NCI-H2171 (cell line): ENCODE measurements at places on chromosomes 11 and 22.

- no peak for DNase-seq
Measured at GRCh38 chr11:130214861-130215530, 55.4 kb downstream of the ST14 start.

DNA sequence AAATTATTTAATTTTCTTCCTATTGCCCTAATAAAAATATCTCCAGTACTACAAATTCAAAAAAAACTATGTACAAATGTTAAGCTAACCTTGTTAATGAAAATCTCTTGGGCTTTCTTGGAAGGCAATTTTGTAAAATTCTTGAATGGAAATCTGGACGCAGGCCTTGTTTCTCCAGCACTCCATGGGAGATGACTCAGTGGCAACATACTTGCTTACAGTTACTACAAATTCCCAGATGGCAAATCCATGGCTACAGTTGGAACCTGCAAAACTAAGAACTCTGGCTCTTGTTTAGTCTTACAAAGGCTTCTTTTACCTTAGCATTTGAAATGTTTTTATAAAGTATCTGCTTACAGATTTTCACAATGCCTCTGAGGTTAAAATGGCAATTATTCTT lies 725.2 kb downstream of the DLG2 start:
- DNase-seq: no peak

GRCh38 chr11:123302751-123303195 lies 107.7 kb upstream of the CLMP start:
- DNase-seq: no peak

GRCh38 chr22:48741540-48741939 lies 1086.1 kb downstream of the BRD1 start:
- DNase-seq: no peak

DNA sequence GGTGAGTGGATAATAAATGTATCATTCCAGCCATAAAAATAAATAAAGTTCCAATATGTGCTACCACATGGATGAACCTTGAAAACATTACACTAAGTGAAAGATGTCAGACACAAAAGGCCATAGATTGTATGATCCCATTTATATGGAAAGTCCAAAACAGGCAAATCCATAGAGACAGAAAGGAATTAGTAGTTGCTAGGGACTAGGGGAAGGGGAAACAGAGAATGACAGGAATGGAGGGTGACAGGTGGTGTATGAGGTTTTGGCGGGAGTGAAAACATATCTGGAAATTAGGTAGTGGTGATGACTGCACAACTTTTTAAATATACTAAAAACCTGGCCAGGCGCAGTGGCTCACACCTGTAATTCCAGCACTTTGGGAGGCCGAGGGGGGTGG lies 15.2 kb upstream of the CARD10 start:
- peak; percentile 77 for DNase-seq

DNA sequence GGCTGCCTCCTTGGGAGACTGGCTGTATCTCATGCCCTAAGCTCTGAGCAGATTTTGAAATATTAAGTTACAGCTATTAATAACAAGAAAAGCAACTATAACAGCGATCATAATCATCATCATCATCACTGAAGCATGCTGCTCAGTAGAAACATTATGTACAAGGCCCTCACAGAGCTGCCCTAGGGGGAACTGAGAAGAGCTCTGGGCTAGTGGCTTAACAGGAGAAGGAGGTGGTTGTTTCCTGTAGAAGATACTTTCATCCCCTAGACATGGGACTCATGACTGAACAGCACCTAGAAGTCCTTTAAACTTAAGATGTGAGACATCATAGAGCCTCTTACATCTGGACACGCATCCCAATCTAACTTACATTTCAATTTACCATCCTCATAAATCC lies 332.8 kb upstream of the PLET1 start:
- no peak for DNase-seq

DNA sequence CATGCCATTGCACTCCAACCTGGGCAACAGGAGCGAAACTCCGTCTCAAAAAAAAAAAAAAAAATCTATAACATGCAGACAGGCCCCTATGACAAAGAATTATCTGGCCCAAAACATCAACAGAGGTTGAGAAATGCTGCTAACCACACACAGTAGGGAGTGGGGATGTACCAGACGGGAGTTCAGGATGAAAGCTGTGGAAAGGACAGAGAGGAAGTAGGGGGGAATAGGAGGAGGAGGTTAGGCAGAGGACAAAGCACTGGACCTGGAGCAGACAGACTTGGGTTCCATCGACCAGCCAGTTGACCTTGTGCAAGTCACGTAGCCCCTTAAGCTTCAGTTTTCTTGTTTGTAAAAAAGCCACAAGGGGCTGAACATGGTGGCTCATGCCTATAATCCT lies 12.5 kb downstream of the LRP4 start:
- no peak for DNase-seq

DNA sequence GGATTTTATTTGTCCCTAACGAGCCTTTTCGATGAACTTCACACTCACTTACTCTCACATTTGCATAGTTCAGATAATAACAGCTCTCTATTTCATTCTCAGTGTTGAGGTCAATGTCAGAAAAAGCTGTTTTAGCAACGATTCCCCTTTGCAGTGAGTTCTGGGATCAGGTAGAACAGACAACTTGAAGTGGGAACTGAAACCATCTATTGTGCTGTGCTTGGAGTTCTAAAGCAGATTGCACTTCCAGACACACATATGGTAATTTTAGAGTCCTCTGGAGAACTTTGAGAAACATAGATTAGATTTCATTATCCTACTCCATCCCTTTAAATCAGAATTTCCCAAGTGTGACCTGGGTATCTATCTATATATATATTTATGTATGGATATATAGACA lies 124.6 kb upstream of the BLID start:
- no peak for DNase-seq

- DNase-seq: no peak
Measured at GRCh38 chr11:72676861-72677341, 2.7 kb upstream of the PDE2A start.

- no peak for DNase-seq
Measured at GRCh38 chr11:70740488-70740851, 342.1 kb downstream of the CTTN start.

GRCh38 chr11:10498426-10499250 lies 42.3 kb downstream of the RNF141 start:
- no peak for DNase-seq

DNA sequence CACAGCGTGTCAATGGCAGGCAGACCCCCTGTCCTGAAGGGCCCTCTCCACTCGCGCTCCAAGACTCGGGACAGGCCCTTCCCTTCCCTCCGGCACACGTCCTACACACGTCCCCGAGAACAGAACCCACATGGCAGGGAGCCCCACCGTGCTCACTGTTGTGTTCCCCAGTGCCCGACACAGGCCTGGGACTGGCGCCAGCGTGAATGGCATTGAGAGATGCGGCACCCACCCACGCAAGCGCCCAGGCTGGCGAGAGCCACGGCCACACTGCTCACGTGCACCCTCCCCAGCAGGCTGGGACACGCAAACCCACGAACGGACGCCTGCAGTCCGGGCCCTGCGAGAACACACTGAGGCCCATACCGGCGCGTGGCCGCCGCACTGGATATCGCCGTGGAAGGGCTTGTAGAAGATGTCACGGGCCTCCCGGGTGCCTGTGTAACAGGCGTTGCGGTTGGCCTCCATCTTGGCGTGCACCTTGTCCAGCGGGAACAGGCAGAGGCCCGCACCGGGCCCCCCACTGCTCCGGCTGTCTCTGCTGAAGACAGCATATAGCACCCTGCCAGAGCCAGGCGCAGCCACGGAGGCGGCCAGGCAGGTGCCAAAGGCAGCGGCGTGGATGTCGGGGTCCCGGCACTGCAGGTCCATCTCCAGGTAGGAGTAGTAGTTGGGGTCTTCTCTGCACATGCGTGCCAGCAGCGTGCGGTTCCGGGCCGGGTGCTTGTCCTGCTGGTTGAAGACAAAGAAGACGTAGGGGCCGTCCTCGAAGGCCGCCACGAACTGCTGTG lies 18.1 kb downstream of the PLXNB2 start:
- DNase-seq: no peak

DNA sequence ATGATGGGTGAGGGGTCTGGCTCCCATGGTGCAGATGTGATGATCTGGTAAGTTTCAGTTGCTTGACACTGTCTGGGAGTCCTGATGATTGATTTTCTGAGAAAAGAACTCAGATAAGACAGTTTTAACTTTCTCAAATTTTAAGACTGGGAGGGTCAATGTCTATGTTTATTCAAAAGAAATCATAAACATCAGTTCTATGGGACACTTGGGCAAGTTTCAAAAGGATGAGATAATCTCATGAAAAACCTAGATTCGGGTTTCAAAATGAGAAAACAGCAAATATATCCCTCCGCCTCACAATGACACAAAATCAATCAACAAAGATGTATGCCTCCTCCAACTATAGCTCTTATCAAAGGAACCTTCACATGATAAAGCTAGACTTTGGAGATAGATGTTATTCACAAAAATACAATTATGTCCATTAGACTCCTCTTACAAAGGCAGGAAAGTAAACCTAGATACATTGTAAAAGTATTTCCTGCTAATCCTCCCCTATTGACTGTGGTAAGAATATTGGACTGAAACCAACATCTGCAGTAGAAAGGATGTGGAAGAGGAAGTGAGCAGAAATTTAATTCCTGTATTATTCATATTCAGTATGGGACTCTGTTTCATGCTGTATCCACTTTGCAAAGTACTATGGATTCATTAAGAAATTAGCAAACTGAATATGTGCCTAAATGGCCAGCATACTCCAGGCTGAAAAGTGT lies 21.6 kb downstream of the SVIP start:
- DNase-seq: no peak

DNA sequence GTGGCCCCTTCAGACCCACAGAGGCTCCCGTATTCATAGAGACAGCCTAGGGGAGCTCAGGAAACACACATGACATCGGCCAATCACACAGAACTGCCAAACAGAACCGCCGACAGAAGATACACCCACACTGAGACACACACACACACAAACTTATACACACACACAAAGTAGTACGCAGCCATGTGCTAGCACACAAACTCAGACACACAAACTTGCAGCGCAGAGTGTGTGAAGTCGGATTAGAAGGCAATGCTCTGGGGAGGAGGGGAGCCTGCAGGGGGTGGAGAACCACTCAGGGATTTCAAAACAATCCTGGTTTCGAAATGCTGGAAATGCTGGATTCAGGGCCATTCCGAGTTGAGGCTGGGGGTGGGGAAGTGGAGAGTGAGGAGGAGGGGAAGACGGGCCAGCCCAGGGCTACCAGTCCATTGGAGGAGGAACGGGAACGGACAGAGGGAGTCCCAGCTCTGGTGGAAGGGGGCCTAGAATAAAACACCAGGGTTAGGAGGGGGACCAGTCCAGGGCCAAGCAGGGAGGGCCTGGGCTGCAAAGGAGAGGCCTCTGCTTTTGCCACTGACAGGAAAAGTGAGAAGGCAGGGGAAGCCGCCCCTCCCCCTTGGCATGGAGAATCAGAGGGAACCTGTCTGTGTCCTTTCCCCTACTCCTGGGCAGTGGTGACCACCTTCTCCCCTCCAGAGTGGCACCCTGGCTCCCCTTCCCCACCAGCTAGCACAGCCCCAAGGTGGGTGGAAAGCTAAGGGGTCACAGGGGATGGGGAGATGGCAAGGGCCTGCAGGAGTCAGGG lies 4.4 kb downstream of the BCL9L start:
- DNase-seq: no peak

- DNase-seq: peak; percentile 39
Measured at GRCh38 chr22:50261615-50262459, at the start of gene MAPK12. Gene MAPK12, minus strand, starts transcription at chr22:50261683. Its CDS starts 174 bp downstream, at chr22:50261509.

DNA sequence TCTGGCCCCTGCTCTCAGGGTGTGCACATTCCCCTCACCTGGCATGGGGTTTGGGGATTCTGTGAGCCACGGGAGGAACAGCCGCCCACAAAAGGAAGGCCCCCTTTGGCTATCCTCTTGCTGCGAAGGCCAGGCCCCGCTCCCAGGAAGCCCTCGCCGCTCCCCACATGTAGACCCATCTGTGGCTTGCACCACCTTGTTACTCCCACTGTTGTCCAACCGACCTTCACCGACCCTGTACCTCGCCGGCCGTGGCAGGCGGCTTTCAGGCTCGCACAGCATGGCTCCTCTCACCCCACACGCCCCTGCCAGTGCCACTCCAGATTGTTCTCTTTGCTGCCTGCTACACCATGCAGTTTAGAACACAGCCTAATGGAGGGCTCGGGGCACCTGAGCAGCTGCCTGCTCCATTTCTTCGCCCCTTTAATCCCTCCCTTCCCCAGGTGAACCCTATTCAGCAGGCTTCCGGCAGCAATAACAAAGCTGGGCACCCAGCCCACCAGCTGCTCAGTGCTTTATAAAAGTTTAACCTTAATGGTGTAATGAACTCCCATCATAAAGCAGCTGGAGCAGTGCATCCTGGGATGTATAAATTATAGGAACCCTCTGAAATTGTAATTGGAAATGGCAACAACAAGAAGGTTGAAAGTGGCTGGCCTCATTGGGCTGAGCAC lies 10.7 kb downstream of the DAGLA start:
- peak; percentile 51 for DNase-seq

GRCh38 chr11:131670876-131671275 lies 300.5 kb downstream of the NTM start:
- DNase-seq: no peak

DNA sequence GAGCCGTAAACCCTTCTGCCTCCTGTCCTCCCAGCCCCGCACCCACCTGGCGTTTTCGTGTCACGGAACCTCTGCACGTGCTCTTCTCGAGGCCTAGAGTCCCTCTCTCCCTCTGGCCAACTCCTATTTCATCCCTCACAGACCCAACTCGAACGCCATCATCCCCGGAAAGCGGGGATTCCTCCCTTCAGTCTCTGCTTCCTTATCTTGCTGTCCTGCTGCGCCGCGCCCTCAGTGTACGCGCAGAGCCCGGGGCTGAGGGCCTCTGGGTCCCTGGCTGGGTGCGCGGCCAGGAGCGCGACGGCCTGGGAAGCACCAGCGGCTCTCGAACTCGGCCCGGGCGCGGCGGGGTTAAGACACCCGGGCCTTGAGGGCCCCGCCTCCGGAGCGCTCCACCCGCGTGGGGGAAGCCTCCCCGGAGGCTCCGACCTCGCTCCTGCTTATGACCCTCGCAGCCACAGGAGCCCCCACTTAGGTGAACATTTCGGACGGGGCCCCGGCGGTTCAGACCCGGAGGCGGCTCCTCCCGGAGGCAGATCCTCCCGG lies 398 bp upstream of the ATG16L2 start:
- DNase-seq: peak; percentile 81

DNA sequence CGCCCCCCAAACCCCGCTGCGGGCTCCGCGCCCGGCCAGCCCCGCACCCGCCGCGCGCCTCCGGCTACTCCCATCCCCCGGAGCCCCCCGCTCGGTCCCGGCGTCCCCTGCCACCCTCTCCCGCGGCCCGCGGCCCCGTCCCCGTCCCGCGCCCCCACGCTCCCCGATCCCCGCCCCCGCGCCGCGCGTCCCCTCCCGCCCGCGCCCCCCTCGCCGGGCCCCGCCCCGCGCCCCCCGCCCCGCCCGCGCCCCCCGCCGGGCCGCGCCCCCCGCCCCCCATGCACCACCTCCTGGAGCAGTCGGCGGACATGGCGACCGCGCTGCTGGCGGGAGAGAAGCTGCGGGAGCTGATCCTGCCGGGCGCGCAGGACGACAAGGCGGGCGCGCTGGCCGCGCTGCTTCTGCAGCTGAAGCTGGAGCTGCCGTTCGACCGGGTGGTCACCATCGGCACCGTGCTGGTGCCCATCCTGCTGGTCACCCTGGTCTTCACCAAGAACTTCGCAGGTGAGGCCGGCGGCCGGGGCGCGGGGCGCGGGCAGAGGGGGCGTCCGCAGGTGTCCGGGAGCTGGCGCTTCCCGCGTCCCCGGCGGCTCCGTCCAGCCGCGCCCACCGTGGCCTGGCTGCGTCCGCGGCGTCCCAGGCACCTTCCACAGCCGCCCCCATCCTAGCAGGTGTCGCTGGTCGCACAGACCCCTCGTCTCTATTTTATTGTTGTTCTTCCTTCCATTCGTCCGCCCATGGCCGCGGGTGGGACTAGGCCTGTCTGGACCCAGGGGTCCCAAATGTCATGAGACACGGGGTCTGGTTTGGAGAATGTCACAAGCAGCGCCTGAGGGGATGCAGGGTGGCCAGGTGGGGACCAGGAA lies at the start of gene PANX2:
PANX2 (plus strand) TSS at position 279 of the 866 bp plus-strand sequence; CDS start at position 279, 0 bp downstream.
- peak; percentile 39 for DNase-seq
